AG08395 (cell line): ENCODE measurements at places on chromosomes 2 and 18.
A peak's percentile ranks its signal among the peaks of the same experiment; 100 is the strongest.

GRCh38 chr2:165953306-165953654 lies 296 bp downstream of the TTC21B start:
- DNase-seq: peak; percentile 52

- no peak for DNase-seq
Observed at GRCh38 chr18:78995740-78996395, 16.2 kb downstream of the SALL3 start.

DNA sequence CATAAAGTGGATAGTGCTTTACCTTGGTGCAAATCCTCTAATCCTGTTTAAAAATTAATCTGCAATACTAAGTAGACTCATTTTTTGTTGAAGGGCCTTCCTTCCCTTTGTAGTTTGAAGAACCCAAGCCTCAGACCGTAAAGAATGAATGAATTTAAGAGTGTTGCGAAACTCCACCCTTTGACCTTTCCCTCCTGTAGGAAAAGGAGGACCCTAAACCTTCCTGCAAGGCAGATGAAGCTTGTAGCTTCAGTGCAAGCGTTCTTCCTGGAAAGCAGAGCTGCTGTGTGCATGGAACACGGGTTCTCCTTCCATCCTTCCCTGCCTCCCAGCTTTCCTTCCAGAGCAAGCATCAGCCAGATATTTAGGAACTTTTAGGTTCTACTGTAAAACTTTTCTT lies 1.7 kb downstream of the IMPA2 start:
- no peak for DNase-seq

DNA sequence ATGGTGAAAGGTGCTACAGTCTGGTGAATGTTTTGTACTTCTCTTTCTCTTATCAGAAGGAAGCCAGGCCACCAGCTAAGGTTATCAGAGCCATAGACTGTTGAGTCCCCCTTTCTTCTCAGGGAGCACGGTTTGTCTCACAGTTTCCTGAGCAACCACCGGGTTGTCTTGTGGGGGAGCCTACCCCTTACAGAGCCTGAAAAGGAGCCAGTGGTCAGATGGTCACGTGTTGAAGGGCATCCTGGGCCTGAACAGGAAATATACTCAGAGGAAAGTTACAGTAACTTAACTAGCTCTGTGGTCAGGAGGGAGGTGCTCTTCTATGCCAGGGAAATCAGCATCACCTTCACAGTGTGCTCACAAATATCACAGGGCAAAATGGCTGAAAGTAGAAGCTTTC lies 11.6 kb downstream of the CD28 start:
- DNase-seq: no peak

DNA sequence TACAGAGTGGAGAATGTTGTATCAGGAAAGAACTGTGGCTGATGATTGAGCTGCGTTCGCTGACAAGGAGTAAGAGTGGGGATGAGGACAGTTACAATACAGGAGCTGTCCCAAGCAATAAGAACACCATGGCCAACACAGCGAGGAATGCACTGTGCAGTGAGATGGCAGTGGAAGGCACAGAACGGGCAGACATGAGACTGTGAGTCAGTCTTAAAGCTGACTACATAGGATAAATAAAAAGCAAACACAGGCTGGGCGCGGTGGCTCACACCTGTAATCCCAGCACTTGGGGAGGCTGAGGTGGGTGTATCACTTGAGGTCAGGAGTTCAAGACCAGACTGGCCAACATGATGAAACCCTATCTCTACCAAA lies 89.8 kb downstream of the CABYR start:
- DNase-seq: no peak

DNA sequence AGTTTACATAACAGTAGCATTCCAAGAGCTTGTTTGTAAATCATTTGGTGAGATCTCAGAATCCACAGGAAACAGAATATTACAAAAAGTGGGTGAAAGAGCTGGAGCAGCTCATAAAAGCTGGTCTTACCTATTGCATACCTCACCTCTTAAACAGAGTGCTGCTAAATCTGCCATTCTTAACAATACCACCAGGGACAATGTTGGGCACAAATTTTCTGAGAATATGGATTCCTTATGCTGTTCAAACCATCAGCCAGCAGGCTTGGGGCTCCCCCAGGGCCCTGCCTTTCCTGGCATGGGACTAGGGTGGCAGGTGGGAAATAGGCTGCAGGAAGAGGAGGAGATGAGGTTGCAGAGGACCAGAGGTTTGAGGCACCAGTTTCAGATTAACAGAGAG lies 55.6 kb downstream of the TGFA start:
- DNase-seq: no peak

GRCh38 chr2:60677356-60677755 lies 78.7 kb upstream of the PAPOLG start:
- no peak for DNase-seq

- DNase-seq: no peak
Observed at GRCh38 chr2:170054997-170055396, 123.0 kb upstream of the MYO3B start.

- DNase-seq: no peak
Observed at GRCh38 chr2:235064976-235065375, 113.2 kb downstream of the SH3BP4 start.

DNA sequence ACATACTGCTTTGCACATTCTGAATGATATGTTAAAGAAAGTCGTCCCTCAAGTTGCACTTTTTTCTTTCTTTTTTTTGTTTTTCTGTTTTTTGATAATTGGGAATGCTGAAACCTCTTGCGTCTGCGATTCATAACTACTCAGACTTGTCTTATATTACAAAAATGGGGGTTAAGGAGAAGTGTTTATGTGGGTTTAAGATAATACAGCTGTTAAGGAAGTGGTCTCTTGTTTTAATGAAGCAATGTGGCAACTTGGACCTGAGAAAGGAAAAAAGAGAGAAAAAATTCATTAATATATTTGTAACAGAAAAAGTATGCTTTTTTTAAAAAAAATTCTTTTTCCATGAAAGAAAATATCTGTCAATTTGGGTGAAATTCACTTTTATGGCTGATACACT lies 268.5 kb upstream of the CCDC68 start:
- no peak for DNase-seq

DNA sequence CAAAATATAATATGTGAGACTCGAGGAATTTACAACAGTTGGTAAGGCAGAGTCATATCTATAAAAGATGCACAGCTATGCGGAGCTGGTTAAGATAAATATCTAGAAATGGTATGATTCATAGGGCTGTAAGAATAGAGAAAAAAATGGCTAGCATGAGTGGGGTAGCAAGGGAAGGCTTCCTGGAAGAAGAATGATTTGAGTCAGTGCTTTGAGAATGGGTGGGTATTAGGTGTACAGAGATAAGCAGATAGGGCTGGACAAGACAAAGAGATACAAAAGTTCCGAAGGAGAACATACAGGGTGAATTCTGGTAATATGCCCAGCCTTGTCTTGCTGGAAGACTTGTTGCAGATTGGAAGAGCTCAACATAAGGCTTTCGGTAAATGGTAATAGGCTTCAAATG lies 291.5 kb upstream of the CCDC68 start:
- no peak for DNase-seq

DNA sequence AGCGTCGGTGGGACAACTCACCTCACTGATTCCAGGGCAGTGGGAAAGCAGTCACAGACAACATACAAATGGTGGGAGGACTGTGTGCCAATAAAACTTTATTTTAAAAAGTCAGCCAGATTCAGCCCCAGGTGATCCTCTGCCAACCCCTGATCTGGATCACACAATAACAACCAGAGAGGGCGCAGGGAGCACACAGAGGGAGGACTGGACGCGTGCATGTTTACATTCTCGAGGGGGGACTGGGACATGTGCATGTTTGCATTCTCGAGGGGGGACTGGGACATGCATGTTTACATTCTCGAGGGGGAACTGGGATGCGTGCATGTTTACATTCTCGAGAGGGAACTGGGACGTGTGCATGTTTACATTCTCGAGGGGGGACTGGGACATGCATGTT lies 209.5 kb downstream of the NDUFA10 start:
- DNase-seq: no peak

DNA sequence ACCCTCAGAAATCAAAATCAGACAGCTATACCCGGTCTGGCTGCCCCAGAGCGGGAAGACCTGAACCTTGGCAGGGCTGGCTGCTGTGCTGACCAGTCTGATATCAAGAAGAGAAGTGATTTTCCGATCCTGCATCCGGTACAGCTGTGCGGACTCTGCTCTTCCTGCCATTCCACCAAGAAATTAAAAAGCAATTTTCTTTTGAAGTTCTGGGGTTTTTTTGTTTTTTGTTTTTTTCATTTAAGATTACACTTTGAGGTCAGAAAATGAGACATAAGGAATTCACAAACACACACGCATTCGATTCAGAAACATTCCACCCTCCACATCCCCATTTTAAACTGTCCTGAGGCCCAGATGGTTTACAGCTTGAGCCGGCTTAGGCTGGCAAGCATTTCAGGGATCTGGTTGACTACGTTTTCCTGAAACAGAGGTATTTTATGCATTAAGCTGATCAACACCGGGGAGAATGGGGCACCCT lies 156.5 kb downstream of the COL6A3 start:
- DNase-seq: peak; percentile 62

- DNase-seq: no peak
Observed at GRCh38 chr2:125885340-125885739, 770.6 kb upstream of the GYPC start.

- no peak for DNase-seq
Observed at GRCh38 chr2:241489088-241489487, 19.3 kb downstream of the STK25 start.

DNA sequence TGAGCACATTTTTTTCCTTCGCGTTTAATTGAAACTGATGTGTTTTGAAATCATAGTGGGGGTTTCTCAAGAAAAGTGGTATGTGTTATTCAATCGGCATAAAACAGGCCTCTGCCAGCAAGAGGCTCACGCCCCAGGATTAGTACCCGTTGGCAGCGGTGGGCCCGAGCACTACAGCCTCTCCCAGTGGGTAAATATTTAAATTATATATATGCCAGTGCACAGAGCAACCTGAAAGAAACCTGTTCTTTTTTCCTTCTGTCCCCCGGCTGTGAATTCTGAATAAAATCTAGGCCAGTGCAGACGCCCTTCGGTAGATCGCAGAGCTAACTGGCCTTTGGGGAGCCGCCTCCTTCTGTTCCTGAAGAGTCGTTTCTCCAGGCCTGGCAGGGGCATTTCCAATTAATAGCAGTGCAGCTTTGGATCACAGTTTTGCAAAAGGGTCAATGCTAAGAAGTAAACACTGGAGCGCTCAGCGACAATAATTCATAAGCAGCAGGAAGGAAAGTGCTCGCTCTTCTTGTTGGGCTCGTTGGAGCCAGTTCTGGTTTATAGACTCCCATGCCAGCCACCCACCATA lies 202.8 kb upstream of the SALL3 start:
- no peak for DNase-seq
